ELF-1 (cell line): ENCODE measurements at places on chromosomes 2 and 18.

GRCh38 chr2:157413326-157414035, 30.4 kb downstream of the CYTIP start:
- DNase-seq, result no peak

- DNase-seq, result no peak
These were observed 49.9 kb upstream of the CXCR4 start for GRCh38 chr2:136167721-136168475.

DNA sequence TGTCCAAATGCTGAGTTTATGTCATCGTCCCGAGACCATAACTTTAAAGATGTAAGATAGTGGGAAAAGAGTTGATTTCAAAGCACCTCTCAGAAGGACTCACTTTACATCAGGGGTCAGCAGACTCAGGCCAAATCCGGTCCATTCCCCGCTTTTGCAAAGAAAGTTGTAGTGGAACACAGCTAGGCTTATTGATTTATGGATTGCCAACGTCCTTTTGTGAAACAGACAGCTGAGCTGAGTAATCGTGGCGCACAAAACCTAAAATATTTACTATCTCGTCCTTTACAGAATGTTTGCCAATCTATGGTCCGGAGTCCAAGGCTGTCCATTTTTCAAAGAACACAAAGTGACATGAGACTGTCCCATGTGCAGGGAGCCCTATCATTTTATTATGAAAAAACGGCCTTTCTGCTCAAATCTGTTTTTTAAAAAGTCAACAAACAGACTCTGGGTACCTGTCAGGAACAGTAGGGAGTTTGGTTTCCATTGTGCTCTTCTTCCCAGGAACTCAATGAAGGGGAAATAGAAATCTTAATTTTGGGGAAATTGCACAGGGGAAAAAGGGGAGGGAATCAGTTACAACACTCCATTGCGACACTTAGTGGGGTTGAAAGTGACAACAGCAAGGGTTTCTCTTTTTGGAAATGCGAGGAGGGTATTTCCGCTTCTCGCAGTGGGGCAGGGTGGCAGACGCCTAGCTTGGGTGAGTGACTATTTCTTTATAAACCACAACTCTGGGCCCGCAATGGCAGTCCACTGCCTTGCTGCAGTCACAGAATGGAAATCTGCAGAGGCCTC, at the start of gene IL1RN:
IL1RN (plus strand) TSS at position 754 of the 801 bp plus-strand sequence; CDS start at position 781, 27 bp downstream.
- no peak for DNase-seq

GRCh38 chr18:36387310-36387709, 89.8 kb downstream of the FHOD3 start:
- DNase-seq, result no peak

DNA sequence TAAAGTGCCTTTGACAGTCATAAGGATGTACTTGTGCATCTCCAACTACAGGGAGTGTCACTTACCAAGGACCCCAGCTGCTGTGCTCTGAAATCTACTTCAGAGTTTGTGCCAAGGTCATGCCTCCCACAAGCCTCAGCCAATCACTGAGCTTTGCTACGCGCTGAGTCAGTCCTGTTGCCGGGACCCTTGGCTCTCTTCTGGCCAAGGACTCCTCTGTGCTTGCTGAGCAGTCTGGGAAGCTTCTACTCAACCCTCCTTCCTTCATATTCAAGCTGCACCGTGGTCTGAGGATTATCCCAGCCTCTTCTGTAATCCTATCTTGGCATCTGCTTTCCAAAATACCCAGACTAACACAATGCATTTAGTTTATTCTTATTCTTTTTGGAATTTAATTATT, 398.9 kb upstream of the FANCL start:
- peak; percentile 4 for DNase-seq

- DNase-seq, result no peak
These were observed 414.4 kb downstream of the MTX2 start for GRCh38 chr2:176683618-176684111.

DNA sequence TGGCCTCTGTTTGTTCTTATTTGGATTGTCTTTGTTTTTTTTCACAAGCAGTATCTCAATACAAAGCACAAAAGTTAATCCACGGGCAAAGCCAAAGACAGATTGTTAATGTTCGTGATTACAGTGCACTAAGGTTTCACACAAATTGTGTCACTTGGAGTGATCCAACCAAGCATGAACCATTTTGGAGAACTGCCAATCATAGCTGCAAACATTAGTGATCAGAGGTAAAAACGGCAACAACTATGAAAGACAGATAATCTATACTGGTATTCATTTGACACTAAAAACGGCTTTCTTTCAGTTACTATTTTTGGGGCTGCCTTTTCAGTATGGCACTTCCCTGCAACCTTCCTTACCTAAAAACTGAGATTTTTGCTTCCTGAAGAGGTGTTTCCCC, 213.1 kb upstream of the GULP1 start:
- DNase-seq, result no peak

DNA sequence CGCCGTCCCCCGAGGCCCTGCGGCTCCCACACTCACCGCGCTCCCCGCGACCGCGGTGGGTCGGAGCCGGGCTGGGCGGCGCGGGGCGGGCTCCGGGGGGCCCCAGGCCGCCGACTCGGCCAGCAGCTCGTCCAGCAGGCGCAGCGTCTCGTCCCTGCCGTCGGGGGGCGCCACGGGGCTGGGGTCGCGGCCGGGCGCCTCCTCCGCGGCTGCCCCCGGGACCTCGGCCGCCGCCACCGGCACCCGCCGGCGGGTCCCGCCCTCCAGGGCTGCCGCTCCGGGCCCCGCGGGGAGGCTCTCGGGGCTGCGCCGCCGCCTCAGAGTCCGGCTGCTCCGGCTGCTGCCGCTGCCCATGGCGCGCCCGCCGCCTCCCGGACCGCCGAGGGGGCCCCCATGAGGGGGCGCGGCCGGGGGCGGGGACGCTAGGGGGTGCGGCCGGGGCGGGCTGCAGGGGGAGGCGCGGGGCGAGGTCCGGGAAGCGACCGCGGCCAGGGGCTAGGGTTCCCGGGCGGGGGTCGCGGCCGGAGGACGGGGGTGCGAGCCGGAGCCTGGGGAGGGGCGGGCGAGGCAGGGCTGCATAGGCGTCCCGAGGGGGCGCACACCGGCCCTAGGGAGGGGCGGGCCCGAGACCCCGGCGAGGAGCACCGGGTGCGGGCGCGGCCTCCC, at the start of gene CYS1:
CYS1 (minus strand) TSS at position 542 of the 666 bp plus-strand sequence; CDS start at position 354, 188 bp downstream.
- no peak for DNase-seq

- DNase-seq, result no peak
These were observed at the start of gene CYTIP for GRCh38 chr2:157443795-157444640. Gene CYTIP (minus strand): TSS chr2:157444089. CDS start chr2:157444020, 69 bp downstream.

GRCh38 chr2:216008387-216008786, 5.0 kb downstream of the MREG start:
- no peak for DNase-seq

- no peak for DNase-seq
These were observed 679.0 kb upstream of the RAB6C start for GRCh38 chr2:129300456-129300855.

- no peak for DNase-seq
These were observed 11.4 kb upstream of the UXS1 start for GRCh38 chr2:106205488-106205887.

DNA sequence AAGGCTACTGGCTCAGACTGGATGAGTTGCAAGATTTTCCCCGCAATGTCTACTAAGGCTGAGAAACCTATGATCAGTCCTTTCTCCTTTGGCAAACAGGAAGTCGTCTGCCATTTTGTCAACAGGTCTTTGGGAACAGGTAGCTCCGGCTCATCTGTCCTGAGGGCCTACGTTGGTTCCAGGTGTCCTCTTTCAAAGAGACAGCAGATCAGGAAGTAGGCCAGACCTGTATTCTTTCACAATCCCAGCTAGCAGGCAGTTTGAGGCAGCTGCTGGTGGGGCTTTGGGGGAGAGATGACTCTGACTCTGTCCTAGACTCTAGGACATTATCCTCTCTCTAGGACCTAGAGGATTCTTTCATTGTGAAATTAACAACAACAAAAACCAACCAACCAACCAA, 98.6 kb downstream of the ACTR2 start:
- DNase-seq, result peak; percentile 82

- no peak for DNase-seq
These were observed 172.4 kb downstream of the FBXO15 start for GRCh38 chr18:73975266-73975665.
